Hindlimb muscle (tissue), 1 donor: ENCODE measurements at places on chromosomes 7 and 10. TPM values are rescaled to one million over a fixed set of nuclear protein-coding genes. Genes with fewer than 3 reads are reported as not detected.

The UBE3C gene
- 36.3 TPM for polyA plus RNA-seq

The ANKRD26 gene
- polyA plus RNA-seq = 12.3 TPM

DNA sequence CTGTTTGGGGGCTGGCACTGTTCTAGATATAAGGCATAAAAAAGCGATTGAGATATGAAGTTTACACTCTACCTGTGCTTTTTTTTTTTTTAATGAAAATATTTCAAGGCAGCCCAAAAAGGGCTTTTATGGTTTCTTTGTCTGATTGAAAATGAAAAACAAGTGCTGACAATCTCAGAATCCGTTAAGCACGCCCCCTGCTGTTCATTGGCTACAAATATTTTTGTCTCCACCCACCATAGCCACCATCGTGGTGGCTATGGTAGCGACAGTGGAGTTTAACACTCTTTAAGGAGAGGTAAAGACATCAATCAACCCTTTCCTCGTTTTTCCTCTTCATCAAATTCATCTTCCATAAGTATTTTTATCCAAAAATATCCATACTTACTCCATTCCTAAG is 94.2 kb downstream of the CD36 start:
- DNase-seq = no peak

The DTX2 gene
- polyA plus RNA-seq = 8.0 TPM

The PHYHIPL gene
- polyA plus RNA-seq = 2.1 TPM

DNA sequence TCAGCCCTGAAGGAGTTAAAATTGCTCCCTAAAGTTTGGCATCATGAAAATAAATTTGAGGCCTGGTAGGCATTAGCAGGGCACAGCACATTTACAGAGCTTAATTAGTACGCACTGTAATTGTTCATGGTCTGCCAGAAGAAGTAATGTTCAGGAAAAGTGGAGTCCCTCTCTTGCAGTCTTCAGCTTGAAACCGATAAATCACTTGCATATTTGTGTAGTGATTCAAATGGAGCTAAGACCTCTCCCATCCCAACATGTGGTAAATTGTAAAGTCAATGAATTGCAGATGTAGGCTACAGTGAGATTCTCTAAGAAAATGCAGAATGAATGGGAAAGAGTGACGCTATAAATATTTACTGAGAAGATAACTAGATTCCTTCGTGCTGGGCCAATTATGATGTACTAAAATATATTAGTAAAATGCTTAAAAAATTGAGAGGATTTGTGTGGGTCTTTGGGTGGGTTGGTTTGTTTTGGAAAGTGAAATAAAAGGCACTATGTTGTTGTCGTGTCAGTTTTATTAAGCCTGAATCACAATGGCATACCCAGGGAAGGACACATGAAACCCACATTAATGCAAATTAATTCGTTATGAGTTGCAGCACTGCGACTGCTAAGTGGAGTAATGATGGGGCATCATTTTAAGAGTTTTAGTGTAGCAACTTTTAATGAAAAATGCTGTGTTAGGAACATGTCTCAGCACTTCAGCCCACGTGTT is 8.4 kb downstream of the TCF7L2 start:
- DNase-seq = peak; percentile 69

- DNase-seq = no peak
Observed at GRCh38 chr10:1483246-1483645, 254.1 kb downstream of the ADARB2 start.

- DNase-seq = no peak
Observed at GRCh38 chr7:38360776-38361175, 87.3 kb upstream of the TARP start.

GRCh38 chr7:43884209-43884608 is 14.9 kb upstream of the MRPS24 start:
- DNase-seq = no peak
